ENCODE measurements at places on chromosomes 12 and 14. TPM values are rescaled to one million over a fixed set of nuclear protein-coding genes. Genes with fewer than 3 reads are reported as not detected.

RASAL1 gene
- total RNA-seq, result not detected

SLC7A8 gene
- 3.5 TPM for total RNA-seq

GRCh38 chr14:61406198-61406597 is 84.8 kb downstream of the PRKCH start:
- peaks cover 69% of the 10 kb centered on the region for H3K4me1 ChIP-seq
- DNase-seq, result no peak
- H3K36me3 ChIP-seq, result no peaks in the 10 kb centered on the region
- H3K27ac ChIP-seq, result peak overlapping the region; percentile 85
- H3K27me3 ChIP-seq, result no peaks in the 10 kb centered on the region
- peak overlapping the region; percentile 34 for H3K4me3 ChIP-seq

DNA sequence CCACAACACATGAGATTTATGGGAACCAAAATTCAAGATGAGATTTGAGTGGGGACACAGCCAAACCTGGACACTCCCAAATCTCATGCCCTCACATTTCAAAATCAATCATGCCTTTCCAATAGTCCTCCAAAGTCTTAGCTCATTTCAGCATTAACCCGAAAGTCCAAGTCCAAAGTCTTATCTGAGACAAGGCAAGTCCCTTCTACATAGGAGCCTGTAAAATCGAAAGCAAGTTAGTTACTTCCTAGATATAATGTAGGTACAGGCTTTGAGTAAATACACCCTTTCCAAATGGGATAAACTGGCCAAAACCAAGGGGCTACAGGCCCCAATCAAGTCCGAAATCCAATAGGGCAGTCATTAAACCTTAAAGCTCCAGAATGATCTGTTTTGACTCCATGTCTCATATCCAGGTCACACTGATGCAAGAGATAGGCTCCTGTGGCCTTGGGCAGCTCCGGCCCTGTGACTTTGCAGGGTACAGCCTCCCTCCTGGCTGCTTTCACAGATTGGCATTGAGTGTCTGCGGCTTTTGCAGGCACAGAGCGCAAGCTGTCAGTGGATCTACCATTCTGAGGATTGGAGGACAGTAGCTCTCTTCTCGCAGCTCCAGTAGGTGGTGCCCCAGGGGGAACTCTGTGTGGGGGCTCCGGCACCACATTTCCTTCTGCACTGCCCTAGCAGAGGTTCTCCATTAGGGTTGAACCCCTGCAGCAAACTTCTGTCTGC is 60.1 kb downstream of the LRIG3 start:
- no peaks in the 10 kb centered on the region for H3K36me3 ChIP-seq
- DNase-seq, result no peak
- H3K4me1 ChIP-seq, result no peaks in the 10 kb centered on the region
- no peak overlapping the region for H3K4me3 ChIP-seq
- H3K27ac ChIP-seq, result no peak overlapping the region

GRCh38 chr14:68274725-68275124 is 455.1 kb downstream of the RAD51B start:
- H3K4me1 ChIP-seq, result peaks cover 38% of the 10 kb centered on the region
- peak overlapping the region; percentile 3 for H3K27ac ChIP-seq
- H3K27me3 ChIP-seq, result no peaks in the 10 kb centered on the region
- no peak for DNase-seq
- no peak overlapping the region for H3K4me3 ChIP-seq

DNA sequence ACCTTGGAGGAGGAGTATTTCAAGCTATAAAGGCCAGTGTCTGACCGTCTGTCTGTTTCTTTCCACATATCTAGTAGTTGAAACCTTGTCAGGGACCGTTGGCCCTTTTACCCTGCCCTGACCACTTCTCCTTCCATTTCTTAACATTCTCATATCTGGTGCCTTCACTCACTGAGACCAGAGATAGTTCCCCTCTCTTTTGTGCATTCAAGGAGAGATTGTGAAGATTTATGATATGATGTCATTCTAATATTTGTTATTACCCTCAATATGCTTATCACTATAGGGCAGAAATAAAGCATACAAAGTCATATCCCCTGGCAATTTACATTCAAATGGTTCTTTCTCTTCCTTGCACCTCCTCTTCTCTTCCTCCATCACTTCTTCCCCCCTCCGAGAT is 83.3 kb downstream of the PLXNC1 start:
- H3K4me3 ChIP-seq, result no peak overlapping the region
- H3K27me3 ChIP-seq, result no peaks in the 10 kb centered on the region
- H3K27ac ChIP-seq, result no peak overlapping the region
- peaks cover 6% of the 10 kb centered on the region for H3K4me1 ChIP-seq

Data from natural killer cell treated with Interleukin-12 subunit alpha and Interleukin-12 subunit beta and Interleukin-15 and Interleukin-18, amount 100 ng/mL, for 72 hours (primary cell).